ENCODE measurements at places on chromosomes 4 and X.

DNA sequence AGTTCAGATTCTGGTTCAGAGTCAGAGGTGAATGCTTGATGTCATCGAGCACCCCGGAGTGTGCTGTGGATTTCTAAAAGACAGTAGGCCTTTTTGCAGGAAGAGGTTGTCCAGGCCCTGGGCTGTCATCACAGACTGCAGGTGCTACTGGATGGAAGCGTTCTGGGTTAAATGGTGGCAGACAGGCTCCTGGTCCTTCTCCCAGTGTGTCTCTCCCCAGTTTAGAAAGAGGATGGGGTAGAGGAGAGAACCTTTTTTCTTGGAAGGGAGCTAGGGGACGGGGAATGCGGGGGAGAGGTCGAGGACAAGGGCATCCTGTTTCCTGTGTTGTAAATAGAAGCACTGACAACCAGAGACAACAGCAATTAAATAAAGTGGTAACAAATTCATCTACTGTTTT is 102.3 kb upstream of the NUDT6 start:
- DNase-seq: no peak

- DNase-seq: no peak
Observed at GRCh38 chrX:1676866-1677265, 62.0 kb downstream of the ASMT start.

- DNase-seq: no peak
Observed at GRCh38 chr4:16597845-16598596, 300.4 kb downstream of the LDB2 start.

DNA sequence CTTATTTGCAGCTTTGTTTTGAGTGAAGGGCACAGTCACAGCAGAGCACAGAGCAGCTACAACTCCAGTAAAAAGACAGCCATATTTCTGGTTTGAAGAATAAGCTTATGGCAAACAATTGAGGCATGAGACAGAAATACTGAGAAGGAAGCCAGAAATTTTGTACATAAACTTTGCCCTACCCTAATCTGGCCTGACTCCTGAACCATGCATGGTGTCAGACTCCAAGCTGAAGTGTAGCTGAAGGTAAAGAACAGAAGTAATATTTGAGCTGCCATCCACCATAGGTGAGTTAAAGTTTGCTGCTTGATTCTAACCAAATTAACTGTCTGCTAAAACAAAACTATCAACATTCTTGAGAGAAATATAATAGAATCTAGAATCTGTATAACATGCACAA is 24.5 kb upstream of the TMEM192 start:
- DNase-seq: no peak

DNA sequence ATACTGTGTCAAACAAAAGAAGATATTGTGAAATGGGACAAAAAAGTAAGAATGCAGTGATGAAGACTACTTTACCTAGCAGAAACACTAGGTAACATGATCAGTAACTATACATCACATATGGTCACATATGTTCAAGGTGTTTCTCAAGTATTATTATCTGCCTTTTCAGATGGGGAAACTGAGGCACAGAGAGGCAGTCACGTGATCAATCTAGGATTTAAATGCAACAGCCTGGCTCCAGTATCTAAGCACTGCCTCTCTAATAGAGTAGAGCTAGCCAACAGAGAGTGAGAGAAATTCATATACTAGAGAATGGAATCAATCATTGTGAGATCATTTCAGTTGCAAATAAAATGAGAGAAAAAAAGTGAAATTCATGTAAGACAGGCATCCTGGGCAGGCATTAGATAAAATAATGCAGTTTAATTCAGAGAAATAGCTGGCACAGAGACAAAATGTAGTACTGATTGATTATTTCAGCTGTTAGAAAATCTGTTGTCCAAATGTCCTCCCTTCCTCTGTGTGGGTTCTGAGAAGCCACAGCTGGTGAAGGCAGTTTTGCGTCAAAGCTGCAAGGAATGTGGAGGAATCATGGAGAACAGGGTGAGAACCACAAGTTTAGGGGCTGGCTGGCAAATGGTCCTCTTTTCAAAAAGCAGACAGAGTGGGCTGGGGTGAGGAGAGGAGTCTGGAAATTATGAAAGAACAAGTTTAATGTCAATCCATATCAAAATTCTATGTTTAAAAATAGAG is 26.0 kb downstream of the SMIM43 start:
- DNase-seq: no peak

DNA sequence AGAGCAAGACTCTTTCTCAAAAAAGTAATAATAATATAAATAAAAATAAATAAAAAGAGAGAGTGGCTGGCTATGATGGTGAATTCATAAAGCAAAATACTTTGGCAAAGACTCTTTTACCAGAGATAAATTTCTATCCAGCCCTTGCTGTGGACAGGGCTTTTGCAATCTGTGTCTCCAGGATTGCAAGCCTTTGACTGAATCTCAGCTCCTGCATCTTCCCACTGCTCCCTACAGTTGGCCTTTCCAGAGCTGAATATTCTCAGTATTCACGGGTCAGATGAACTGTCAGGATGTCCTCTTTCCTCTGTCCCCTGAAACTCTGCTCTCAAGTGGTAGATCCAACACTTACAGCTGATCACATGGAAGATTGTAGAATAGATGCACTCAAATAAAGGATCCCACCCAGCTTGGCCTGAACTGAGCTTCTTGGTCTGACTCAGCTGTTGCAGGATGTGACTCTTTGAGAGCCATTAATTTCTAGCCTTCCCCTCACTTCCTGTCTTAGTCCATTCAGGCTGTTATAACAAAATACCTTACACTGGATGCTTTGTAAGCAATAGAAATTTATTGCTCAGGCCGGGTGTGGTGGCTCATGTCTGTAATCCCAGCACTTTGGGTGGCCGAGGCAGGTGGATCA is 123.4 kb upstream of the GUCY1A1 start:
- DNase-seq: no peak

DNA sequence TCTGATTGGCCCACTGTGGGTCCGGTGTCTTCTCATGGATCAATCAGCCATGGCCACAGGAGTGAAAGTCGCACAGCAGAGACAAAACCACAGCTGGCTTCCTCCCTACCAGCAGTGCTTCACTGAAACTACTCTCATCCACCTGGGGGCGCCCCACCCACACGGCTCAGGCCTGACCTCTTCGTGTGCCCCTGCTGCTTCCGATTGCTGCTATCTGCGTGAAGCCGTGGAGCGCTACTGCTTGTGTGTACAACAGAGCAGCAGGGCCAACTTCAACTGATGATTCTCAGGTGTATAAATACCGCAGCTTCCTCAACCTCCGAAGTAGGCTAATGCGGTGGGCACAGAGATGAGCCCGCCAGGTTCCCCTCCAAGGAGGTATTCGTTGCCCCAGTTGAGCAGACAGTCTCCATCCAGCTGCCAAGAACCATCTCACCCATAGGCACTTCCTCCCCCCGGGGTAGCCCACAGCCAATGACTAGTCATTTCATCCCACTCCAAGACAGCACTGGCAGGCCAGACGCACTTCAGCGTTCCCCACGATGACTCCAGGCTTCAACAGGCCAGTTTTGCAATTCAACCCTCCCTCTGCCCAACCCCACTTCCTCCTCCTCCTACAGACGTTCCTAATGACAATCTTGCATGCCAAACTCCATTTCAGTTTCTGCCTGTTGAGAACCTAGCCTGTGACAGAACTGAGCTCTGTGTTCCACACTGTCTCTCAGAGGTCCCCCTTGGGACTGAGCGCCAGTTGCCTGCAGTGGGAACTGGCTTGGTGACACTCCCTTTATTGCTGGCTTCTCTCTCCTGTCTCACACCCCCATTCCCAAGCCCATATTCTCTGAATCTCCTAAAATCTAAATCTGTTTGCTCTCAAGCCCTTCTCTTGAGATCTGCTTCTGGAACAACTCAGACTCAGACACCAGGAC is 41.3 kb upstream of the ATP6AP2 start:
- no peak for DNase-seq

DNA sequence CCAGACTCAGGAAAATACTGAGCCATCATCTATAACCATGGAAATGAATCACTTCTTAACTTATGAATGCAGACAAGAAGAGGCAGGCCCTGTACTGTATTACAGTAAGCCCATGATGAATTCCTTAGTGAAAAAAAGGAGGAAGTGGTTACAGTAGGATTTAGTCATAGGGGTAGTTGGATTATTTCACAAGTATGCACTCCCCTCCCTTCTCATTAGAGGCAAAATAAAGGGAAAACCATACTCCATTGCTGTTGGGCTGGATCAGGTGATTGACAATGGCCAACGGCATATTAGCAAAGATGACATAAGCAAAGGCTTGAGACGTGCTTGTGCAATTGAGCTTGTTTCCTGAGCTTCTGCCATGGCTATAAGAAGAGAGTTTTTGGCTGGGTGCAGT is 181.1 kb upstream of the PRPS2 start:
- no peak for DNase-seq

GRCh38 chrX:87265518-87265917 is 252.1 kb upstream of the KLHL4 start:
- DNase-seq: no peak

DNA sequence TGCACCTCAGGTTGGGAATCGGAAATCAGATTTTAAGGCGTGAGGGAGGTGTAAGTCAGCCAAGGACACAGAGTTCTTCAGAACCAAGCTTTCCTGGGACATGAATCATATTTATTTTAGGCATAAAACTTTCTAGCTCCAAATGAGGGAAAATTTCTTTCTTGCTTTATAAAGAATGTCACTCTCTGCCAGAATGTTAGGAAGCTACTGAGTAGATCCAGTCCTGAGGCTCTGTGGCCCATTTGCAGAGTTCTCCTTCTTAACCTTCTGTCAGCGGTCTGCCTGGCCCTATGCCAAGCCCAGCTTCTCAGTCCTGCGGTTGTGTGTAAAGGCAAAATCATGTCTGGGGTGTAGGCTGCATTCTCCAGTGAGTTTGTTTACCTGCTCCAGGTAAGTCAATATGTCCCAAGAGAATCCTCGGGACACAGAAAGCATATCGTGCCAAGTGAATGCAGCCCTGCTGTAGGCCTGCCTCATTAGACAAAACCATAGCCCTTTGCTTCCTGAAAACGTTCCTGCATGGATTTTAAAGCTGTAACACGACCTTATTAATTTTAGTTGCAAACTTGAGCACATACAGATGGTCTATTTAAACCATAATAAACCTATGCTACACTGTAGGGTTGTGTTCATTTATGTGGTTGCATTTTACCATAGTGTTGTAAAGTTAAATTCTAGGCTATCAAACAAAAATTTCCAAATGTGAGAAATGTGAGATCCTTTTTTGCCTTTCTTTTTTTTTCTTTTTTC is 29.2 kb upstream of the CCNI start:
- peak; percentile 94 for DNase-seq

DNA sequence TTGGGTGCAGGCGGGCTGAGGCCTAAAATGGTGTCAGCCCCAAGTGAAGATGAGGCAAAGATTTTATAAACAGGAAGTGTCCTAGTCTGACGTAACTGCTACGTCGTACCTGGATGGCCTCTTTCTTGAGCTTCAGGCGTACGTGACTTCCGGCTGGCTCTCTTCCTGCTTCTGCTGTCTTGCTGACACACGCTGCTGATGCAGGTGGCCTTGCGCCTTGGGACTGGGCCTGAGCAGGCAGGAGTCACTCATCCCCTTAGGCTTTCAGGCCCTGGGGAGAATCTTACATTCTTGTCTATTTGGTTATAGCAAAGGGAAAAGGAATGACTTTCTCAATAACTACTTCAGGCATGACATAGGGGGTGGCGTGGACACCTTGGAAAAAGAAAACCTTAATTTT is 20.1 kb upstream of the ABRAXAS1 start:
- DNase-seq: no peak

GRCh38 chr4:24645765-24646550 is 61.6 kb upstream of the DHX15 start:
- DNase-seq: no peak
